Inflammatory macrophage (primary cell): ENCODE measurements at places on chromosomes 16 and 17.

- DNase-seq, result peak; percentile 61
Observed at GRCh38 chr16:17370223-17370707, 100.5 kb downstream of the XYLT1 start.

- no peak for DNase-seq
Observed at GRCh38 chr17:58382872-58383242, 30.9 kb upstream of the SUPT4H1 start.

- DNase-seq, result no peak
Observed at GRCh38 chr17:3957735-3958599, 6.3 kb downstream of the ATP2A3 start.

GRCh38 chr17:42188749-42189650 is 3.7 kb upstream of the HCRT start:
- peak; percentile 84 for DNase-seq

- no peak for DNase-seq
Observed at GRCh38 chr16:30764086-30764485, 2.0 kb downstream of the RNF40 start.

DNA sequence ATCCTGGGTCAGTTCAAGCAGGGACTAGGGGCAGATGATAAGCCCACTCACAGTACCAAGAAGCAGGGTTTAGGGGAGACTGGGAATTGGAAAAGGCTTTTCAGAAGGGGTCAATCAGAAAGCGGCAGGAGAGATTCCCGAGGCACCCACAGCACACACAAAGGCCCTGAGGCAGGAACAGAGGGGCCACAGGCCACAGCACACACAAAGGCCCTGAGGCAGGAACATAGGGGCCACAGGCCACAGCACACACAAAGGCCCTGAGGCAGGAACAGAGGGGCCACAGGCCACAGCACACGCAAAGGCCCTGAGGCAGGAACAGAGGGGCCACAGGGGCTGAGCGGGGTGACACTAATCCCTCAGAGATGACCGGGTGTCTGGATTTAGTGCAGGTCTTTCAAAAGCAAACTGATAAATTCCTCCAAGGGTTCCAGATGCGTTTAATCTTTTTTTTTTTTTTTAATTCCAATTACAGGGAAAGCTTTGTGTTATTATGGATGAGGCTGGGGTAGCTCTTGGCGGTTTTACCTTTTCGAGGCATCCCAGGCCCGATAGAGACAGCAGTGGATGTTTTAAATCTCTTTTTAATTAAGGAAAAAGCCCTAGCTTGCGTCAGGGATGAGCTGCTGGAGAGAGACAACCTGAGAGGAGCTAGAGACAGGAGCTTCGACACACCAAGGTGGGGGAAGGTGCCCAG is 31.0 kb upstream of the GINS2 start:
- no peak for DNase-seq

GRCh38 chr17:5516060-5516792 is 29.9 kb downstream of the MIS12 start:
- no peak for DNase-seq

GRCh38 chr17:78588258-78589030 is 11.2 kb upstream of the DNAH17 start:
- no peak for DNase-seq

DNA sequence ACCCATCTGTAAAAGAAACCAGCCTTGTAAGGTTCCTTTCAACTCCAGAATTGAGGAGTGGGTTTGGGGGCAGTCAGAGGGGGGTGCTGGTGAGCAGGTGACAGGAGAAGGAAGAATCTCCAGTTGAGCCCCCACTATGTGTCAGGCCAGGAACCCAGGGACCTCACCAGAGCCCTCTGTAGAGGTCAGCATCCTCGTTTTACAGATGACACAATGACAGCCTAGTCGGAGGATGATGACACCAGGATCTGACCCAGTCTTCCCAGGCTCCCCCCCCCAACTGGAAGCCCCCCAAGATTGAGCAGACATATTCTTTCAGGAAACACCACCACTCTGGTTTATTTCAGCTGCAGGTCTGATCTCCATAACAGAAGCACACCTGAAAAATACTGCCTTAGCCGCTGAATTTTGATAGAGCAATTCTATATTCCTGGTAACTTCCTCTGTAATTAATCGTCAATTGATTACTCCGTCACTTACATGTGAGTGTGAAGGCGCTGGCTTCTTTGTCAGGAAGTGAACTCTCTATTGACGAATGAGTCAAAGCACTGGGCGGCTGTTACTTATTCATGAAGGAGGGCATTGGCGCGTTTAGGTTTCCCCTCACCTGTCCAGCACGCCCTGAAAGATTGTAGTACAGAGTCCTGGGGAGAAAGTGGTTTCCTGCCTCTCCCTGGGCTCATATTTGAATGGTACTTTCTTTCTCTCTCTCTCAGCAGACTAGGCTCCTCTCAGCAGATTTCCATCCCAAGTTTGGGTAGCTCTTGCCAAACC is 21.2 kb downstream of the SOCS3 start:
- DNase-seq, result no peak

DNA sequence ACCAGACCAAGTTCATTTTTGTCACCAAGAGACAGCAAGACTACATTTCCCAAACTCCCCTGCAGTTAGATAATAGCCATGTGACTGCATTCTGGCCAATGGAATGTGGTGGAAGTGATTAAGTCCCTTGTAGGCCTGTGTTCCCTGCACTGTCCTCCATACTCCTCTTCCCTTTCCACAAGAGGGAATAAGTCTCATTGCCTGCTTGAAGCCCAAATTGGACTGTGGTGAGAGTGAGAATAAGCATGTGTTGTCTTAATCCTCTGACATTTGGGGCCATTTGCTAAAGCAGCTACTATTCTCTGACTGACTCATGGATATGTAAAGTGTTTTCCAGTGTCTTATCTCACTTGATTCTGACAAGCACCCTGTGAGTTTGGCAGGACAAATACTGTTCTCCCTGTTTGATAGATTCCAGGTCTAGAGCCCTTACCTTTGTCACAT is 20.7 kb downstream of the PIK3R6 start:
- DNase-seq, result peak; percentile 46

- no peak for DNase-seq
Observed at GRCh38 chr16:63067141-63067540, 1030.9 kb upstream of the CDH8 start.

- no peak for DNase-seq
Observed at GRCh38 chr17:41107941-41108450, 2.8 kb downstream of the KRTAP4-9 start.

GRCh38 chr17:70169709-70170597 is 621 bp downstream of the KCNJ2 start:
- DNase-seq, result peak; percentile 22

DNA sequence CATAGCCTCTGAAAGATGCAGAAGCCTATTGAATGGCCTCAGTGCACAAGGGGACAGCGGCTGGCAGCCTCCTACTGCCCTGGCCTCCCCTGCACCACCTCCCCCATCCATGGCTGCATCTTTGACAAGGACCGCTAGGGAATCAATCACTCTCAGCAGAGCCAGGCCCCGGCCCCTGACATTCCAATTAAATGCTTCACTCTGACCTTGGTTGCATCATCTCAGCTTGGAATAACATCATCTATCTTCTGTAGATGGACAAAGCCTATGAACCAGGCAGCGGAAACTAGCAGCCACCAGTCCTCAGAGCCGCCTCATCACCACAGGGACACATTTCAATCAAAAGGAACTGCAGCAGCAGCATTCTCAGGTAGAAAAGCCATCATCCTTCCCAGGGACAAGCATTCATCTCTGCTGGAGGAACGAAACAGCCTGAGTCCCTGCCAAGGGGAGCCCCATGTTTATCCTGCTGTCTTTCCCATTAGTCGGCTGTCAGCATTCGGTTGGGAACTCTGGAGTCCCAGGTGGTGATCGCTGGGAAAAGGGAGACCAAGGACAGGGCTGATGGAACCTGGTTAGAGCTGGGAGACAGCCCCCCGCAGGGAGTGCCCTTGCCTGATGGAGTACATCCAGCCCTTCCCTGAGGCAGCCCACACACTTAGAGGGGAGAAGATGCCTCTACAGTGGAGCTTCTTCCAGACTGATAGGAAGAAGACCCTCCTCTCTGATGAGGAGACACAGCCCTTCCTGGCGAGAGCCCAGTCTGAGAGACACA is 11.5 kb upstream of the TMEM132E start:
- no peak for DNase-seq

GRCh38 chr17:6079155-6079888 is 9.1 kb downstream of the WSCD1 start:
- no peak for DNase-seq

DNA sequence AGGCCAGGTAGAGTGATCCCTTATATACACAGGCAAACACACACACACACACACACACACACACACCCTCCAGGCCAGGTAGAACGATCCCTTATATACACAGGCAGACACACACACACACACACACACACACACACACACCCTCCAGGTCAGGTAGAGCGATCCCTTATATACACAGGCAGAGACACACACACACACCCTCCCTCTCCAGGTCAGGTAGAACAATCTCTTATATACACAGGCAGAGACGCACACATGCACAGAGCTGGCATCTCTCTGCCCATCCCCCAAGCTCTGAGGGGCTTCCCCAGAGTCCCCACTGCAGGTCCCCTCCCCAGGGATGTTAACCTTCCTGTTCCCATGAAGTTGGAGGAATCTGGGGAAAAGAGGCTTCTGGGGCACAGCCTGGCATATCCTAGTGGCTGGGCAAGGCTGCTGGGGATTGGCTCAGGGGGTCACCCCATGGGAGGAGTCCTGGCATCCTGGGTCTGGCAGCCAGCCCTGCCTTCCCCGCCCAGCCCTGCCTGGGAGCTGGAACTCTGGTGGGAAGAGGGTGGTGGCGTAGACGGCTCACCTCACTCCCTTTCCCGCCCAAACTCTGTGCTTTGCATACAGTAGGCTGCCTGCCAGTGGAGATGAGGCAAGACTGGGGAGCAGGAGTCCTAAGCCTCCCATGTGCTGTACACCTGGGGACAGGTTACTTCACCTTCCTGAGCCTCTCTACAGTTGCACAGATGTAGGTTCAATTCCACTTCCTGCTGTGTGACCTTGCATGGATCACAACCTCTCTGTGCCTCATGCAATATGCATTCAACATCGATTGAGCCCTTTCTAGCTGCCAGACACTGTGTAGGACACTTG is 41.8 kb downstream of the TEKT5 start:
- no peak for DNase-seq

GRCh38 chr16:88068476-88069396 is 117.5 kb downstream of the BANP start:
- no peak for DNase-seq

DNA sequence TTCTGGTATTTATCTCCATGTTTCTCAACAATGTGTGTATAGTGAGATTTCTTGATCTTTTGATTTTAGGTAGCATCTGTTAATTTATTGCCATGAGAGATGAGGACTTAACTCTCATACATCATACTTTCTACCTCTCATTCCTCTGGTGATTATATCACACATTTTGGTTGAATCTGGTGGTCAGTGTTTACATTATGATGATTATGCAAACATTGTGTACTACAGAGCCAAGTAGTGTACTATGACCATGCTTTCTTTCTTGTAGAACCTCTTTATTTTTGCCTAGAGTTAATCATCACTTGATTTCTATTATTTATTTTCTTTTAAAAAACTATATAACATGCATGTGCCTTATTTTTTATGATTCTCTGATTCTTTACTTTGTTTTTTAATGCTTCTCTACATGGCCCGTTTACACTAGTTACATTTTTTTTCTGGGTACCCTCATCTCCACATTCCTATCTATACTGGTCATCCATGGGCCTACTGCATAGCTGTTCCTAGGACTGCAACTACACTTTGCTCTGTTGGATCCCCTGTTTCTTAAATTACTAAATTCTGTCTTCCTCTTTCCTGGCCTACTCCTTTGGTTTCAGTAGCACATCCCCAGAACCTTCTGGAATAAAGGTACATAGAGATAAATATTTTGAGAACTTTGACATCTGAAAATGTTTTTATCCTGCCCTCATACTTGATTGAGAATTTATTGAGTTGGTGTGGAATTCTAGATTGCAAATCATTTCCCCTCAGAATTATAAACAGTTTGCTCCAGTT is 63.0 kb upstream of the LRRC37A3 start:
- no peak for DNase-seq

DNA sequence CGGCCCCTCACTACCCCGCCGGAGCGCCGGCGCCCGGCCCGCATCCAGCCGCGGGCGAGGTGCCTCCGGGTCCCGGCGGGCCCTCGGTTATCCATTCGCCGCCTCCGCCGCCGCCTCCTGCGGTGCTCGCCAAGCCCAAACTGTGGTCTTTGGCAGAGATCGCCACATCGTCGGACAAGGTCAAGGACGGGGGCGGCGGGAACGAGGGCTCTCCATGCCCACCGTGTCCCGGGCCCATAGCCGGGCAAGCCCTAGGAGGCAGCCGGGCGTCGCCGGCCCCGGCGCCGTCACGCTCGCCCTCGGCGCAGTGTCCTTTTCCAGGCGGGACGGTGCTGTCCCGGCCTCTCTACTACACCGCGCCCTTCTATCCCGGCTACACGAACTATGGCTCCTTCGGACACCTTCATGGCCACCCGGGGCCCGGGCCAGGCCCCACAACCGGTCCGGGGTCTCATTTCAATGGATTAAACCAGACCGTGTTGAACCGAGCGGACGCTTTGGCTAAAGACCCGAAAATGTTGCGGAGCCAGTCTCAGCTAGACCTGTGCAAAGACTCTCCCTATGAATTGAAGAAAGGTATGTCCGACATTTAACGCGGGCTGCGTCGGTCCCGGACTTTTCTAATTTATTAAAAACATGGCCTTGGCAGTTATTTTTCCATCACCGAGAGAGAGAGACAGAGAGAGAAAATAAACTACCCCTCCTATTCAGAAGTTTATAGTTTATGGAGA is 2.8 kb downstream of the IRX5 start:
- no peak for DNase-seq

GRCh38 chr17:80546267-80546666 is 1.6 kb downstream of the RPTOR start:
- no peak for DNase-seq

DNA sequence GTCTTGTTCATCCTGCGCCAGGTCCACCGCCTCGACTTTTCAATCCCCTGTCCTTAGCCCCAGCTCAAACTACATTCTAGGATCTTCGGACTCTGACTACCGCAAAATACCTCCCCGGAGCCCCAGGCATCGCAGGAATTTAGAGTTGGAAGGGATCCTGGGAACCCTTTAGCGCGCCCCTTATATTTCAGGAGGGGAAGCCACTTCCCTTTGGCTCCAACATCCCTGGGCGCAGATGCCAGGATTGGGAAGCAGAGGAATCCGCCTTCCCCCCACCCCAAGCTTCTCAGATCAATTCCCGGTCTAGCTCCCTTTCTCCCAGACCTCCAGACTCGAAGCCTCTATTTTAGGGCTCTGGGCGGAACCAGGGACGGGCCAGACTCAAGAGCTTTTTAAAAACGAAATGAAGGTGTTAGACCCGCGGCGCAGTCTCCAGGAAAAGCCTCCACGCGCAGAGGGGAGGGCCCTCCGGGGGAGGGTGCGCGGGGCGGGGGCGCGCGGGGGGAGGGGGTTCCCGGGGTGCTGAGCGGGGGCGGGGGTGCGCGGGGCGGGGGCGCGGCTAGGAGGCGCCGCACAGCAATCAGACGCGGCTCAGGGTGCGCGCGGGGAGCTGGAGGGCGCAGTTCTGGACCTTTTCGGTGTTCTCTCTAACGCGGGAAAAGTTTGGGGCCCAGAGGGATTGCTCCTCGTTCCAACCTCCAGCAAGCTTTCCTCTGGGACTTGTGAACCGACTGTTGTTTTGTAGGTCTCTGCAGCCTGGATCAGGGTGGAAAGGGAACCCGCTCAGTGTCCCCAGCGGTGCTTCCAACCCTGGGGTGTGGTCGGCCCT is 1.6 kb downstream of the AHSP start:
- no peak for DNase-seq
